SJSA1 (cell line): ENCODE measurements at places on chromosomes 7 and 10.

DNA sequence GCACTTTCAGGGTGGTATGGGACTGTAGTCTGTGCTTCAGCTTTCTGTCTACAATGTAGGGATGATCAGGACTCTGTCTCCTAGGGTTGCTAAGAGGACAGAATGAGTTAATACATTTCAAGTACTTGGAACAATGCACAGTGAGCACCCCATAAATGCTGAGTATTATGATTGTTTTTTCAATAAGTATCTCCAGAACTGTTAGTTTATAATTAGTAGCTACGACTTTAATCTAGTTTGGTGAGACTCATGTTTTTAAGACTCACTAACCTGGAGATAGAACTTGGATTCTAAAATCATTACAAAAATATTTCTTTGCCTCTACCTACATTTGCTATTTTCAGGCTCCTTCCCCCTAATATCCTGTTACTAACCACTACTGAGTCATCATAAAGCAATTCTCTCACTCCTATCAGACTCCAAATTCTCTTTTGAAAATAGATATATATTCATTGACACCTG lies 95.3 kb downstream of the CPED1 start:
- DNase-seq = no peak

DNA sequence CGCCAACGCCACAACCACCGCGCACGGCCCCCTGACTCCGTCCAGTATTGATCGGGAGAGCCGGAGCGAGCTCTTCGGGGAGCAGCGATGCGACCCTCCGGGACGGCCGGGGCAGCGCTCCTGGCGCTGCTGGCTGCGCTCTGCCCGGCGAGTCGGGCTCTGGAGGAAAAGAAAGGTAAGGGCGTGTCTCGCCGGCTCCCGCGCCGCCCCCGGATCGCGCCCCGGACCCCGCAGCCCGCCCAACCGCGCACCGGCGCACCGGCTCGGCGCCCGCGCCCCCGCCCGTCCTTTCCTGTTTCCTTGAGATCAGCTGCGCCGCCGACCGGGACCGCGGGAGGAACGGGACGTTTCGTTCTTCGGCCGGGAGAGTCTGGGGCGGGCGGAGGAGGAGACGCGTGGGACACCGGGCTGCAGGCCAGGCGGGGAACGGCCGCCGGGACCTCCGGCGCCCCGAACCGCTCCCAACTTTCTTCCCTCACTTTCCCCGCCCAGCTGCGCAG lies 424 bp downstream of the EGFR start:
- DNase-seq = no peak

GRCh38 chr7:150962290-150962552 lies 15.9 kb downstream of the KCNH2 start:
- DNase-seq = no peak

DNA sequence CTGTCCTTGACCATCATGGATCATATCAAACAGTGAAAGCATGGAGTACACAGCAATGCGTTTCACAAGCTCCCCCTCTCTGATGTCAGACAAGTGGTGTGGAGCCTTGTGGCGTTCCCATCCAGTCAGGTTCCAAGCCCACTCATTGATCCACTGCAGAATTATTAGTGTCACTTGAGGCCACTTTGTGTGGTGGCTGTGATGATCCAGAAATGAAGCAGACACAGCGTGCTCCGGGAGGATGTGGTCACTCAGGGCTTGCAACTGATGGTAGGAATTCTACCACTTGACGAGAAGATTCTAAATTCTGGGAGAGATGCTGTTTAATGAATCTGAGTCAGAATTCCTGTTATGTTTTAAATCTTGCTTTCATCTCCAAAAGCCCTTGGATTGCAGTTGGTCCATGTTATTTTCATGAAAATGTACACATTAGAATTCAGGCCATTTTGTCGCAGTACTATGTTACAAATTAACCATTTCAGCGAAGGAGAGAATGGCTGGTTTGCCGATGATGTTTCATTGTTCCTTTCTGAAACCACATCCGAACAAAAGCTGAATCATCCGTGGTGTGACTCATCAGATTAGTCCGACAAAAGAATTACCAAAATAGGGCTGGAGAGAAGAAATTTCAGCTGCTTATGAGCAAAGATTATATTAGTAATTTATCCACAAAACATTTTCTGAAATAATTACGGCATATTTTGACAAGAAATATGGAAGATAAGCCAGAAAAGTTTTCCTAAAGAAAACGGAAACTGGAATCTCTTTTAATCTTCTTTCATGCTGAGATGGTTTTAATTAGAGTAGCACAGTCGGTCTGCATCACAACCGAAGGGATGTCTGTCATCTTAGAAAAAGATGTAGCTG lies 48.1 kb downstream of the INSYN2A start:
- peak; percentile 90 for DNase-seq

DNA sequence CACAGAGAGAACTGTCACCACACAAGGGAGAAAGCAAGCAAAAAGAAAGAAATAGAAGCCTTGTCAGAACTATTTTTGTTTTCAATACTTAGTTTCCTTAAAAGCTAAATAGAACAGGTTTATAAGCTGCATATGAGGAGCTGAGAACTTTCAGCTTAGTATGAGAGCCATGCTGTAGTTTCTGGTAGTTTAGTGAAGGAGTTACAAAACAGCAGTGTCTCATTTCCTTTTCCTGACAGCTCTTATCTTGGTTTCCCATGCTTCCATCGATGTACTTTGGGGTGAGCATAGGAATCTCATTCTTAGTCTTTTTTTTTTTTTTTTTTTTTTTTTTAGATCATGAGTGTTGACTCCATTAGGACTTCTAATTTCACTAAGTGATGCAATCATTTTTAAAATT lies 8.6 kb upstream of the CHRM2 start:
- no peak for DNase-seq

GRCh38 chr7:2034291-2035201 lies 198.2 kb downstream of the MAD1L1 start:
- DNase-seq = no peak

DNA sequence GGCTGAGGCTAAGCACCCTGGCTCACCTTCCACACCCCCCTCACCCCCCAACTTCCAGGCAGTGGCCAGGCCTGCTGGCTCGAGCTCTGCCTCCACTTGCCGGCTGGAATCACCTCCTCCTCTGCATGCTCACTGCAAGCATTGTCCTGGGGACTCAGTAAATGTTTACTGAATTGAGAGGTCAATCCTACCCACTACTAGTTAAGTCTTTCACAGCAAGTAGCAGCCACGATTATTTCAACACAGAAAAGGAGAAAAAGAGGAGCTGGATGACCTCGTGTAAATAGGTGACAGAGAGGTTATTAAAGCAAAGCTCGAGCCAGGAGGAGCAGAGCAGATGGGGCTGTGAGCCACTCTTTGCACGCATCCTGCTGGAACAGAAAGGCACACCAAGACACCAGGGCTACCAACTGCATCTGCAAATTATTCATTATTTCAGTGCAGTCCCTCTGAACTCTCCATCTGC lies 32.1 kb downstream of the HIPK2 start:
- DNase-seq = no peak

DNA sequence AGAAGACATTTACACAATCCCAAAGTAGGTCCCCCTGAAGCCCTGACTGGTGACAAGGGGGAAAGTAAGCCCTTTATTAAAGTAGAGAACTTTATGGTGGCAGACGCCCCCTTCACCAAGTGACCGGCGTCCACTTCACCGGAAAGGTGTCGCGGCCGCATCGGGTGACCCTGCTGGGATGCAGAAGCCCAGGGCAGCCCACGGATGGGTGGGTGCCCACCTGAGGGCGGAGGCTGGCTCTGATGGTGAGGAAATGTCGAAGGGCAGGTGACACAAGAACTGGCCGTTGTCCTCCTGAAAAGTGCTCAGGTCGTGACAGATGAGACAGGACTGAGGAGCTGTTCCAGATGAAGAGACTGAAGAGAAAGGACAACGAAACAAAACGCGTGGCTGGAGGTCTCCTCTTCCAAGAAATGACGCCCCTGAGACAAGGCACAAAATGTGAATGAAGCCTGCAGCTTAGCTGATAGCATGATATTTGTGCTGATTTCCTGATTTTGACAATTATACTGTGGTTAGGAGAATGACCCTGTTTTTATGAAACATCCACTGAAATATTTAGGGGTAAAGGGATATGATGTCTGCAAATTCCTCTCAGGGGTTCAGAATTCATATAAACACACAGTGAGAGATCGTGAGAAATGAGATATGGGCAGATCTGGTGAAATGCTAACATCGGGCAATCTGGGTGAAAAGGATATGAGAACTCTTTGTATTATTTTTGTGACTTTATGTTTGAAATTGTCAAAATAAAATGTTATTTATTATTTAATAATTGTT lies 123.9 kb downstream of the PRKAG2 start:
- DNase-seq = no peak

DNA sequence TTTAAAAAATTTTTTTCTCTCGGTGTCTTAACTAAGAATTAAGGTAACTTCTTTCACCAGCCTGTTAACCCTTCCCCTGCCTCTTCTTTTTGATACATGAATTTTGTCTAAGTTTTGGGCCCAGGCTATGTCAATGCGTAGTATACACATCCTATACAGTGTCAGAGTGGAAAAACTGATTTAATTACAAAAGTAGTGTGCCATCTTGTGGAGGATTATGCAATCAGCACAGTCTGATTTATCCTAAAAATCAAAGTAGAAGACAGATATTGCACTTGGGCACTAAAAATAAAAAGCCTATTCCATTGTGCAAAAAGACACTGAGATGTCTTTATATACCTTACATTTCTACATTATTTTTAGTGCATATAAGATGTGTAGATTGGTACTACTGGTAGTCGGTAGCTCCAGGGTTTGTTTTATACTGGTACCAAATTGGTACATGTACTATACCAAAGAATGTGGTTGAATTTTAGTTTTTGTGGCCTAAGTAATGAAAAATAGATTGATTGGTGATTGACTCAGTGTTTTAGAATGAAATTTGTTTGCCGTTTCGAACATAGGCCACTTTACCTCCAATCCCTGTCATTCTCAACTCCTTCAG lies 96.6 kb downstream of the MKLN1 start:
- DNase-seq = no peak

- DNase-seq = no peak
These were observed 293.5 kb upstream of the IGFBP3 start for GRCh38 chr7:46214526-46214925.

- no peak for DNase-seq
These were observed 75.0 kb downstream of the WDR37 start for GRCh38 chr10:1130995-1131790.

GRCh38 chr10:101295261-101295660 lies 58.7 kb upstream of the BTRC start:
- DNase-seq = no peak

DNA sequence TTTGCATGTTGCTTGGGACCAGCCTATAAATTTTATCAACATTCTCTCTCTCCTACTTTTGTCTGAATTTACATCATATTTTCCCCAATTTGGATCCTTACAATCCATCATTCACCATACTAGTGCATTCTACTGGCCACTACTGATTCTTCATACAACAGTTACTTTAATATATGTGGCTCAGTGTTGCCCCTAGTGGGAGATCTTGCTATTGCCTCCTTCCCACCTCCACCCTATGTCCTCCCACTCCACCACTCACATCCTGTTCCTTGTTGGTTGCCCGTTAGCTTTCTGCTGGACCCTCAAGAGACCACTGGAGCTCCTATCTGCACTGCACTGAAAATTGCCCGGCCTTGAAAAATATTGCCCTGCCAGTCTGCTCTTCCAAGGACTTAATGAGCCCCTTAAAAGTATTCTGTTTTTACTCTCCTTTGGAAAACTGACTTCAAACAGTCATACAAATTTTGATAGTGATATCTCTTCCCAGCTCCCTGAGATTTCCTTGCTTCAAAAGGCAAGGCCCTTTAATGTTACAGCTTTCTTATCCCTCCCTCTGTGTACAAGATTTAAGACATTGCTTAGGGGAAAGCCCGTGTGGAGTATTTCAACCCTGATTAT lies 243.2 kb upstream of the TMEM229A start:
- DNase-seq = peak; percentile 20

GRCh38 chr10:5560142-5560816 lies 35.5 kb downstream of the CALML3 start:
- no peak for DNase-seq

GRCh38 chr10:124242365-124242764 lies 149.0 kb upstream of the CHST15 start:
- DNase-seq = no peak

GRCh38 chr10:70571636-70572439 lies 30.7 kb downstream of the PRF1 start:
- no peak for DNase-seq

- DNase-seq = no peak
These were observed at the start of gene EPHA1 for GRCh38 chr7:143408686-143409561. TSS of gene EPHA1 (minus strand) at chr7:143408856. CDS start at chr7:143408805, 51 bp downstream.

GRCh38 chr10:341081-341740 lies 206.0 kb downstream of the ZMYND11 start:
- peak; percentile 22 for DNase-seq

- no peak for DNase-seq
These were observed 94.6 kb upstream of the FAM180A start for GRCh38 chr7:135843214-135843613.

DNA sequence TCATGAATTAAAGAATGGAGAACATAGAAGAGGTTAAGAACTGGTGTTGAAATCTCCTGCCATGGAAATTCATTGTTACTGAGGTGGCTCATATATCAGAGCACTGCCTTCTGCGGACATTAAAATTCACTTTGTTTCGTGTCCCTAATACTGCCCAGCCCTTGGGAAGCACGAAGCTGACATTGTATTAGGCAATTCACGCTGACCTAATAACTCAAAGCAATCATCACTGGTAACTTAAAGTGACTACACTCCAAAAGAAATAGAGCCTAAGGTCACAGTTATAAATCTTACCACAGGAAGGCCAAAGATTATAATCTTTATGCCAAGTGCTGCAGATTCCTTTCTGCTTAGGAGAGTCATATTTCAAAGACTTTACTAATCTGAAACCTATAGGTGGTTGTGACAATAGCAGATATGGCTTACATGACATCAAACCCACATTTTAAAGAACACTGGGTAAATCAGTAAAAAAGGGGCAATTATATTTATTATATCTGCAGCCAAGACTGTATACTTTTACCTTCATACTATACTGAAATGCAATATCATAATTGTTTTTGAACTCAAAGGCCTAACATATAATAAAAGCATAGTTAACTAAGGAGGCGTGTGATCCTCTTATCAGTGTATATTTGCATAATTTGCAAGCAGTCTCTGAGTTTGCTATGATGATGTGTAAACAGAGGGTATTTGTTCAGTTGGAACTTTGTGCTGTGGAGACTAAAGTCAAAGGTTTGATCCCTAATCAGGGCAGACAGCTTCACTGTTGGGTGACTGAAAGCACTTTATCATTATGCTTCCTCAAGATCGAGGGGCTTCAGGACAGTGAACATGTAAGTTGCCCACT lies 51.9 kb upstream of the CAPZA2 start:
- no peak for DNase-seq

DNA sequence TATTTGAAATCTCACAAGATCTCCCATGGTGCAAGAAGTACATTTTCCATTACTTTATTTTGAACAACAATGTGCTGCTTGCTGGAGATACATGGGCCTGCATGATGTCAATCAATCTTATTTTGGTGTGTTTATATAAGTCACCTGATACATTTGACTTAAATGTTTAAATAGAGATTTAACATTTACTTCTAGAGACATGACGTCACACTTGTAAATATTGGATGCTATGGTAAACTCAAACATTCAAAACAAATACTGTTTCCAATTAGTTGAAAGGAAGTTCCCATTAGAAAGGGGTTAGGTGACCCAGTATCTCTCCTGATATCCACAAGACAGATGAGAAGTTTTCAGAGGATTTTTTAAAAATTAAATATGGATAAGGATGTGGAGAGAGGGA lies 214.5 kb downstream of the NSUN6 start:
- DNase-seq = no peak

- no peak for DNase-seq
These were observed 64.0 kb upstream of the DNAJB12 start for GRCh38 chr10:72418679-72419078.
